ENCODE measurements at places on chromosomes 16 and 17. TPM values are rescaled to one million over a fixed set of nuclear protein-coding genes. Genes with fewer than 3 reads are reported as not detected.

Gene CDRT15L2
- not detected for total RNA-seq

Gene CDH11
- 70.0 TPM for total RNA-seq

Gene TMEM92
- total RNA-seq = 0.33 TPM

Gene KCNH6
- not detected for total RNA-seq

DNA sequence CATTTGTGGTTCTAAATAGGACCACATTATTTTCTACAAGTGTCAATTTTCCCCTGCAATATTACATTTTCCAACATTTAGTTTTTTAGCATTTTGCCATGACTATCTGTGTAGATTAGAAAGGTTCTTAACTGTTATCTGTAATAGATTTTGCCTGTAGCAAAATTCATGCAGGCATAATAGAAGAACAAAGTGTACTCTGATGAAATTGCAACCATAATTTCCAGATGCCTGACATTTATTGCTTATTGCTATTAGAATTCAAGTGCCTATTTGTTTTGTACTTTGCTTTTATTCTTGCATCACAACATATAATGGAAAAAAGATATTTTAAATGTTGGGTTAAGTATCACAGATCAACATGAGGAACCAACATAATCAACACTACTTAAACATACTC lies 337.7 kb downstream of the TOX3 start:
- H3K36me3 ChIP-seq = no peaks in the 10 kb centered on the region
- no peak for DNase-seq
- H3K27ac ChIP-seq = no peak overlapping the region
- H3K4me3 ChIP-seq = no peak overlapping the region

- no peak overlapping the region for H3K4me3 ChIP-seq
- DNase-seq = no peak
- no peak overlapping the region for H3K27ac ChIP-seq
- no peaks in the 10 kb centered on the region for H3K27me3 ChIP-seq
- no peaks in the 10 kb centered on the region for H3K4me1 ChIP-seq
- H3K36me3 ChIP-seq = no peaks in the 10 kb centered on the region
Observed at GRCh38 chr17:12362853-12363455, 302.7 kb upstream of the MYOCD start.

- no peak overlapping the region for H3K4me3 ChIP-seq
- H3K4me1 ChIP-seq = no peaks in the 10 kb centered on the region
- no peak for DNase-seq
- no peaks in the 10 kb centered on the region for H3K36me3 ChIP-seq
- H3K27ac ChIP-seq = no peak overlapping the region
Observed at GRCh38 chr17:27512511-27513346, 56.5 kb downstream of the KSR1 start.

DNA sequence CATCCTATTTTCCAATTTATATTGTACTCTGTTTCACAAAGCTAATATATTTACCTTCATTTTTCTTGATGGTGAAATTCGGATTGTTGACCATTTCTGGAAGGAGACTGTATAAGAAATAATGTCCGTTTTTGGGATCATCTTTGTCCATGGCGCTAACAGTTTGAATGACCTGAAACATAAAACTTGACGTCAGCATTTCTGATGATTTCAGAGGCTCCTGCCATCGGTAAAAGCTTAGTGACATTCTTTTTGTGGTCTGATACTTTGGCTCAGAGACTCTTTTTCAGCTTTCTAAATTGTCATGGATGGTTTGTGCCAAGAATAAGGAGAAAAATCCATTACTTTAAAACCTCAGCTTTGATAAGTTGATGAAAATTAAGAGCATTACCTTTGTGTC lies 322.5 kb downstream of the CDH8 start:
- no peaks in the 10 kb centered on the region for H3K4me1 ChIP-seq
- DNase-seq = no peak
- no peaks in the 10 kb centered on the region for H3K36me3 ChIP-seq
- no peak overlapping the region for H3K4me3 ChIP-seq
- H3K27me3 ChIP-seq = no peaks in the 10 kb centered on the region
- no peak overlapping the region for H3K27ac ChIP-seq

DNA sequence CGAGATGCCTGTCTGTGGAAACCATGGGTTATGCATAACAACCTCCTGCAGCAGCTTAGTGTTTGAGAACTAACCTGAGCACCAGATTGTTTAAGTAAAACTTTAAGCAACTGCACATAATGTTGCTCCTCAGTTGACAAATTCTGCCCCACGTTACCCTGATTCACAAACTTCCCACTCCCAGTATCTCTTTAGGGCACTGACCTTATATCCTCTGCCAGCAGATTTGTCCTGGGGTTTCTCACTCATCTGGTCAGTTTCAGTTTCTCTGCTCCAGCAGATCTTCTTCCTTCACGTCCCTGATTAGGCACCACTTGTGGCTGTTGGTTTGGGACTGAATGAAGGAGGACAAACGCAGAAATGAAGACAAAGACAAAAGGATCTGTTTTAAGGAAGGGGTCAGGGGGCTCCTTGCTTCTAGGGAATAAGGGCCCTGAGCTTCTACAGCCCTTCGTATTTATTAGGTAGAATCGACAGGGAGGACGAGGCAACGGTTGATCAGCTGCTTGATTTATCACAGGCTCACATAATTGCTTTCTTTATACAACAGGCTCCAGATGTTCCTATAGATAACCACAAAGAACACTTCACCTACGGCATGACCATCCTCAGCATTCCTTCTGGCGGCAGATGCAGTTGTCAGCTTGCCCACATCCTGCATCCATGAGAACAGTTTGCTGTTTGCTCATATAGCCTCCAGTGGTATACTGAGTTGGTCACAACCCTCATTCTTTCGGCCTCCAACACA lies 13.5 kb upstream of the ZNF689 start:
- no peak for DNase-seq
- H3K27ac ChIP-seq = no peak overlapping the region
- no peaks in the 10 kb centered on the region for H3K4me1 ChIP-seq
- no peaks in the 10 kb centered on the region for H3K27me3 ChIP-seq

GRCh38 chr17:29617481-29618271 lies 5.0 kb downstream of the CORO6 start:
- peak overlapping the region; percentile 31 for H3K4me3 ChIP-seq
- peak overlapping the region; percentile 43 for H3K27ac ChIP-seq
- DNase-seq = no peak

DNA sequence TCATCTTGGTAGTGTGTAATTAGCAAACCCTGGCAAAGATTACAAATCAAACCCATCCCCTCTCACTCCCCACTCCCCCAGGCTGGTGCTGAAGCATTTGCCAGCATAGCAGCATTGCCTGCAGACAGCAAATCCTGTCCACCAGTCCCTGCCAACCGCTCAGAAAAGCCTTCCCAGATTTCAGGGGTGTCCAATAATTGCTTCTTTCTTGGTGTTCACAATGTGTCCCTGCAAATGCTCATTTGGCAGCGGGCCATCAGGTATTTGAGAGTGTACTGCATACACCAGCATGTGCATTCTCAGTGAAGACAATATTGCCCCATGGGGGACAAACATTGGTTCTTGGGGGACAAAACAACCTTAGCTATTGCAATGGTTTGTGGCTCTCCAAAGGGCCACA lies 28.2 kb downstream of the ORC6 start:
- no peak overlapping the region for H3K27ac ChIP-seq
- H3K4me3 ChIP-seq = no peak overlapping the region
- DNase-seq = no peak

GRCh38 chr17:72700226-72700625 lies 392.3 kb downstream of the SLC39A11 start:
- no peak overlapping the region for H3K4me3 ChIP-seq
- no peaks in the 10 kb centered on the region for H3K4me1 ChIP-seq
- H3K27me3 ChIP-seq = no peaks in the 10 kb centered on the region
- H3K27ac ChIP-seq = no peak overlapping the region
- DNase-seq = no peak

- DNase-seq = peak; percentile 88
- H3K27ac ChIP-seq = peak overlapping the region; percentile 67
- H3K36me3 ChIP-seq = no peaks in the 10 kb centered on the region
Observed at GRCh38 chr16:68707340-68708152, 29.5 kb upstream of the CDH1 start.

DNA sequence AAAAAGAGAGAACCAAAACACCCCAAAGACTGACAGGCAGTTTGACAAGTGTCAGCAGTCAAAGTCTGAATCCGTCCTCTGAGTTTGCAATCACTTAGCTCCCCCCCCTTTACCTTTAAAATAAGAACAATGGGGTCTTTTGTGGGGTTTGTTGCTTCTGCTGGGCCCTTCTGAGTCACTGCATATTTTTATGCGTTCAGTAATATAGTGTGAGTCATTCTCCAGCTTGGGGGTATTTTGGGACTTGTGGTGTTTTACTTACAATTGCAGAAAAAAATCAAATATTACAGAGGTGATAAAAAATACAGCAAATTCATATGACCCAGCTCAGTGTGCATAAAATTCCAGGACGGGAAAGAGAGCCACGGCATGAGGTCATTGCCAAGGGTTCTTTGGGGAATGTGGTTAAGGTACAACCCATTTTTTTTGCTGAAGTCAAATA lies 120.1 kb downstream of the CYLD start:
- peak overlapping the region; percentile 52 for H3K27ac ChIP-seq
- H3K4me3 ChIP-seq = no peak overlapping the region
- no peaks in the 10 kb centered on the region for H3K36me3 ChIP-seq

- no peaks in the 10 kb centered on the region for H3K4me1 ChIP-seq
- no peaks in the 10 kb centered on the region for H3K36me3 ChIP-seq
- no peaks in the 10 kb centered on the region for H3K27me3 ChIP-seq
- no peak for DNase-seq
- H3K27ac ChIP-seq = no peak overlapping the region
Observed at GRCh38 chr16:57795431-57795878, 6.8 kb downstream of the KIFC3 start.

DNA sequence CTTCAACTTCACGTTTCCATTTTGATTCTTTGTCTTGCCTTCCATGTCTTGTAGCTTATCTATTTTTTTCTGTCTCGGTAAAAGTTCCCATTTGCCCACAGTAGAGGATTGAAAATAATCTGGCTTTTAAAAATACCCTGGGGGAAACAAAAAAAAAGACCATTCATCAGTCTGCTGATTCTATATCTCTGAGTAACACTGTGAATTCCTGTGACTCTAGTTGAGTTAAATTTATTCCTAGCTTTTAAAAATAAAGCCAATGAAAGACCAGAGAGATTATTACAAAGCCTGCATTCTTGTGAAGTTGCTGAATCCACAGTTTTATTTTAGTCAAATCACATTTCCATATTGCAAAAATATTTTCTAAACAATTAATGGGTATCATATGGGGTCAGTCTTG lies 532.3 kb downstream of the CDH13 start:
- H3K27ac ChIP-seq = no peak overlapping the region
- H3K4me1 ChIP-seq = no peaks in the 10 kb centered on the region
- no peaks in the 10 kb centered on the region for H3K36me3 ChIP-seq
- no peak for DNase-seq
- H3K4me3 ChIP-seq = no peak overlapping the region

DNA sequence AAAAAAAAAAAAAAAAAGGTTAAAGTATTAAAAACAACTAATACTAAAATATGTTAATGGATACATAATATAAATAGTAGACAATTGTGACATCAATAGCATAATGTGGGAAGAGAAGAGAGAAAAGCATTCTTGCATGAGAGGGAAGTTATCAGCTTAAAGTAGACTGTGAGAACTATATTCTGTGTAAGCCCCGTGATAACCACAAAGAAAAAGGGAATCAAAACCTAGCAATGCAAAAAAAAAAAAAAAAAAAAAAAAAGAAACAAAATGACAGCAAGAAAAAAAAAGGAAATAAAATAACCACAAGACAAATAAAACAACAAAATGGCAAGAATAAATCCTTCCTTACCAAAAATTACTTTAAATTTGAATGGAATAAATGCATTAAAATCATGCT lies 39.8 kb upstream of the MYLK3 start:
- no peaks in the 10 kb centered on the region for H3K27me3 ChIP-seq
- DNase-seq = no peak
- H3K36me3 ChIP-seq = no peaks in the 10 kb centered on the region
